ENCODE measurements at places on chromosomes 13 and 19. TPM values are rescaled to one million over a fixed set of nuclear protein-coding genes. Genes with fewer than 3 reads are reported as not detected.
A peak's percentile ranks its signal among the peaks of the same experiment; 100 is the strongest.

- DNase-seq, result no peak
Measured at GRCh38 chr13:113448885-113449692, 4.2 kb downstream of the ADPRHL1 start.

DNA sequence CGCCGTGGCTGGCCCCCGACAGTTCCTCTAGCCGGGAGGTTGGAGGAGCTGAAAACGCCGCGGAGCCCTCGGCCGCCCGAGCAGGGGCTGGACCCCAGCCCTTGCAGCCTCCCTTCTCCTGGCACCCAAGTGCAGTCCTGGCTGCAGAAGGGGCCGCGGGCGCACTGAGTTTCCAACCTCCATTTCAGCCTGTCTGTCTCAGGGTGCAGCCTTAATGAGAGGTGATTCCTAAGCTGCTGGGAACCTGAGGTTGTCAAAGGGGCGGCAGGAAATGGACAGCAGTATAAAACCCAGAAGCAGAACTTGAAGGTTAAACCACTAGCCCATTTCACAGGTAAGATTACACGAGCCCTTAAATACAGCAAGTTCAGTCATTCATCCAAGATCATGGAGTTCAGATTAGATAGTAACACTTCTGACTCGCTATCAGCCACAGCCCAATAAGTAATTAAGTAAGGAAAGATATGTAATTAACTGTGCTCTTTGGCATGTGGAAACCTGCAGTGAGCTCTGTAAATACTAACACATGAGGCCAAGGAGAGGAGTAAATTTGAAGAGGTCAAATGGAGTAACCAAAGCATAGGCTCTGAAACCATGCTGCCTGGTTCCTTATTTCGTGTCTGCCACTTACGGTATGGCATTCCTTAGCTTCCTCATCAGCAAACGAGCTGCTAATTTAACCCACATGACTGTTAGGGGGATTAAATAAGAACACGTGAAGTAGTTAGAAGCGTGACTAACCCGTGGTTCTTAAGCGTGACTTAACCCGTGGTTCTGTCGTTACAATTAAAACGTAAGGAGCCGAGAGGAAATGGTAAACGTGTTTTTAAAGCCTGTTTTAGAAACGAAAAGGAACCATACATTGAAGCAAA is 686 bp downstream of the SETDB2 start:
- peak; percentile 86 for DNase-seq

DNA sequence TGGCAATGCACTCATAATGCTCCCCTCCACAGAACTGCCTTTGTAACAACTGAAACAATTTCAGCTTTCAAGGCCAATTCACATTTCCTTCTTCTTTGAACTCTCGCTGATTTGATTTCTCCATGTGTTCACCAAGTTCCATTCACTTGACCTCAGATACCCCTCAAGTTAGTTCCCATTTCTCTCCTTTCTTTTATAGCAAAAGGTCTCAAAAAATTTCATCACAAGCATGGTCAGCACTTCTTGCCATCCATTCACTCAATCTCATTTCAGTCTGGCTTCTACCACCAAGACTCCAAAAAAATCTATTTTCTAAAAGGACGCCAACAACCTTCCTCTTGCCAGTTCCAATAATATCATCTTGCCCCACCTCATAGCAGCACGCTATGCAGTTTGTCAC is 135.7 kb downstream of the DIAPH3 start:
- DNase-seq, result no peak

- no peak for DNase-seq
Measured at GRCh38 chr13:25494698-25495411, 123.1 kb downstream of the ATP8A2 start.

The TEX26 gene
- not detected for total RNA-seq
